ENCODE measurements at places on chromosomes 7 and 10.

DNA sequence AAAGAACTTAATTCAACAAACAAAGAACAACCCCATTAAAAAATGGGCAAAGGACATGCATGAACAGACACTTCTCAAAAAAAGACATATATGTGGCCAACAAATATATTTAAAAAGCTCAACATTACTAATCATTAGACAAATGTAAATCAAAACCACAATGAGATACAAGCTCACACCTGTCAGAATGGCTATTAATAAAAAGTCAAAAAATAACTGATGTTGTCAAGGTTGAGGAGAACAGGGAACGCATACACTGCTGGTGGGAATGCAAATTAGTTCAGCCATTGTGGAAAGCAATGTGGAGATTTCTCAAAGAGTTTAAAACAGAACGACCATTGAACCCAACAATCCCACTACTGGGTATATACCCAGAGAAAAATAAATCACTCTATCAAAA, 19.1 kb downstream of the ZFAND4 start:
- DNase-seq: no peak

DNA sequence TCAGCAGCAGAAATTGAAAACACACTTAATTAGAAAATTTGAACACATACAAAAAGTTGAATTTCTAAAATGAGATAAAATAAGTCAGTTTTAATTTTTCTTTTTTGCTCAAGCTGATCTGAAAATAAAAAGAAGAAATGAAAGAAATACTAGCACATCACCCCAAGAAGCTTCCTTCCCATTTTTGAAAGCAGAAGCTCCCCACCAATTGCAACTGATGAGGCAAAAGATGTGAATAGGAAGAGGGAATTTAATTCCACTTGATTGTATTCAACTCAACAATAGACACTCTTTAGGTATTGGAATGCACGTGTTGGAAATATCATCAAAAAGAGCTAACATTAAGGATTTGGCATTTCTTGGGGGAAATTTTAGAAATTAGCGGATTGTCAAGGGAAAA, 175.8 kb downstream of the TRIL start:
- no peak for DNase-seq

DNA sequence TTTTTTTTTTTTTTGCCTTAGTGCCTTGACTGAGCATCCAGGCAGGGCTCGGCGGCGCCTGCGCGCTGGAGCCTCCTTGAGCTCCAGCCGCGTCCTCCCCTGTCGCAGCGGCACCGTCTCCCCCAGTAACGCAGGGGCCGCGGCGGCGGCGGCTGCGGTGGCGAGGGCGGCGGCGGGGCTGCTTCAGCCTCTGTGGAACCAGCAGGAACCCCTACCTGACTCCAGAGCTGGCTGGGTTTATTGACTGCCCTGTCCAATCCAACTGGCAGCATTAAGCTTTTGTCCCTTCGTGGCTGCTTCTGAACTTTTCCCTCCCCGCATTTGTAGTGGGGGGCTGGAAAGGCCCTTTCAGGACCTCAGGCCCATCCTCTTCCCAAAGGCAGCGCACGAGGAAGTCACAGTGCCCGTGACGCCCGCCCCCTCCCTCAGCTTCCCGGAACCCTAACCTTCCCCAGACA, at the start of gene GPR85:
GPR85 (minus strand) TSS at position 397 of the 458 bp plus-strand sequence. CDS start 2,106 bp downstream, outside the sequence.
- no peak for DNase-seq

- no peak for DNase-seq
These were observed 270.0 kb upstream of the PPP2R2D start for GRCh38 chr10:131630772-131631258.

GRCh38 chr10:85902051-85902450, 464.5 kb downstream of the GRID1 start:
- DNase-seq: no peak

Measured in activated CD8-positive, alpha-beta memory T cell treated with anti-CD3 and anti-CD28 coated beads for 48 hours (primary cell).